ENCODE measurements at places on chromosomes 5 and 9.
A peak's percentile ranks its signal among the peaks of the same experiment; 100 is the strongest.

- DNase-seq = no peak
These were observed 1055.9 kb downstream of the NR2F1-AS1 start for GRCh38 chr5:92525131-92525530.

GRCh38 chr9:11595756-11596155, 983.0 kb upstream of the PTPRD start:
- no peak for DNase-seq

GRCh38 chr9:132193227-132194124, 31.6 kb downstream of the NTNG2 start:
- no peak for DNase-seq

- no peak for DNase-seq
These were observed 5.5 kb downstream of the SLC25A2 start for GRCh38 chr5:141298376-141298775.

- no peak for DNase-seq
These were observed 80.5 kb downstream of the DAB2IP start for GRCh38 chr9:121731919-121732318.

- no peak for DNase-seq
These were observed 67.3 kb upstream of the ADRB2 start for GRCh38 chr5:148759101-148759500.

DNA sequence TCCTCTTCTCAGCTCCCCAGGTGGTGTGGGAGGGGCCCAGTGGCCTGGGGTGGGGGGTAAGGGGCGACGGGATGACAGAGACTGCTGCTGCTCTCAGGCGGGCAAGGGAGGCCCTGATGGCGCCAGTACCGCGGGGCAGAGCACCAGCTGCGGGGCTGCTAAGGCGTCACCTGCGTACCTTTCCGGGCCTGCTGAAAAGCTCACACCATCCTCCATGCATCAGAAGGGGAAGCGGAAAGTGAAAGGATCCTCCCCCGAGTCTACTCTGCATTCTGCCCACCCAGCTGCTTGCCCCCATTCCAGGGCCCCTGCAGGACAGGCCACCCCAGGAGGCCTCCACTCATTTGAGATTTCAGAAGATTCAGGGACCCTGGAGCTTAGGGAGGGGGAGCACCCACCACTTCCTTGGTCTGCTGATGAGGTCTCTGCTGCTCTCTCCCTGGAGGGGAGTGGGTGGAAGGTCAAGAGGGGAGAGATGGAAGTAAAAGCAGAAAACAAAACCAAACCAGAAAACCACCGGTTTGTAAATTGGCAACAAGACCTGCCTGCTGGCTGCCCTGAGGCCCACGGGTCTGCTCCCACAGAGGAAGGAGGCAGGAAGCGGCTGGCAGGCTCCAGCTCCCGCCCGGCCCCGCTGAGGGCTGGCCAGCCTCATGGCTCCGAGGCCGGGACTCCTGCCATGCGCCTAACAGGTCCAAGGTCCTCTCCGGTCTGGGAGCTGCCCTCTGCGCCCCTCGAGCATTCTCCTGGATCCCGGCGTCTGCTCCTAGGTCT, 33.6 kb downstream of the PRRT1B start:
- DNase-seq = peak; percentile 12

Measured in stimulated activated CD4-positive, alpha-beta T cell treated with anti-CD3 and anti-CD28 coated beads, Interleukin-1b, Interleukin-23, amount 100 ng/mL, for 1 hour (primary cell).